ENCODE measurements at places on chromosomes 11 and 22.

DNA sequence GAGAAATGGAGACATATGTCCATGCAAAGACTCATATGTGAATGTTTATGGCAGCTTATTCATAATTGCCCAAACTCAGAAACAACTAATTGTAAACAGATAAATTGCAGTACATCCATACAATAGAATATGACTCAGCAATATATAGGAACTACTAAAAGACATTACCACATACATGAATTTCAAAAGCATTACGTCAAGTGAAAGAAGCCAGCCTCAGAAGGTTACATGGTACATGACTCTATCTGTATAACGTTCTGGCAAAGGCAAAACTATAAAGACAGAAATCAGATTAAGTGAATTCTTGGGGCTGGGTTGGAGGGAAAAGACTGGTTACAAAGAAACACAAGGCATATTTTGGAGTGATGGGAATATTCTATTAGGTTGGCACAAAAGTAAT lies 7.2 kb downstream of the KCTD21 start:
- DNase-seq: no peak

DNA sequence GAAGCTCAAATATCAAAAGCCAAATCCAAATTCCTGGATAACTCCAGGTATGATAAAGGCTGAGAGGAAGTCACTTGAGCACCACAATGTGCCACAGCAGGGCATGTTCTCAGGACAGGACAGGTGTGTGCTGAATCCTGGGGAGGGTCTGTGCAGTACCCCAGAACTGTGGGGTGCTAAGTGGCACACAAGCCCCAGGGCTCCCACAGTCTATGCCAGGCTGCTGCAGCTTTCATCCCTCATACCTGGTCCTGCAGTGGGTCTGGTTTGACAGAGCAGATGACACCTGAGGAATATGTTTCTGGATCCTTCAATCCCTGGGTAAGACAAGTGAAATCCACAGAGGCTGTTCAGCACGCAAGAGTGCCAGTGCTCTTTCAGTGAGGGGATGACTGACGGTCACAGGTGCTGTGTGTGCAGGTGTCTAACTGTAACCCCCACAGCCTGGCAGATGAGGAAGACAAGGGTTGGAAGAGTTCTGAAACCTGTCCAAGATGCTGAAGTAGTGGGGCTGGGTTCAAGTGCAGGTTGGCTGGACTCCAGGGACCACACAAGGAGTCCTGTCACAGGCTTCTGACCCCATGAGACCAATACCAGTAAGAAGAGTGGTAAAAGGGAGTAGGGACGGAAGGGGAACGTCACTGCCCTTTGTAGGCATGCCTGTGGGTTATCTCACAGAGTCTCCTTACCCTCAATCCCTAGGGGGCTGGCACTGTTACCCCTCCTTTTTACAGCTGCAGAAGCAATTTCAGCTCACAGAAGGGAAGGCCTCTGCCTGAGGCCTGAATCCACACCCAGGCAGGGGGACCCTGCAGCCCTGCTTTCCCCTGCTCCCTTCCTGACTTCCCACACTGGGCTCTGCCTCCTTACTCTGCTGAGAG lies 14.1 kb downstream of the SERPIND1 start:
- no peak for DNase-seq

DNA sequence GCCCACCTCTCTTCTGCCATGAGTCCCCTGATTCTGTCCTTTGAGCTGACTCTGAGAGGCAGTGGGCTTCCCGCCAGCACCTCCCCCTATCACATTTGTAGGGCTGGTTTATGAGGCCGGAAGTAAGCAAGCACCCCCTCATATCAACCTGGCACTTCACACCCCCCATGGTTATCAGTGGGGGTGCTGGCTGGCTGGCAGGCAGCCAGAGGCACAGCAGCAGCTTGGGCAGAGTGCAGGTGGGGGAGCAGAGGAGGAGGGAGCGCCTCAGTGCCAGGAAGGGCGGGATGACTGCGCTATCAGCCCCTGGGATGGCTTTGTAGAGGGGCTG lies 22.9 kb upstream of the CHRM4 start:
- no peak for DNase-seq

DNA sequence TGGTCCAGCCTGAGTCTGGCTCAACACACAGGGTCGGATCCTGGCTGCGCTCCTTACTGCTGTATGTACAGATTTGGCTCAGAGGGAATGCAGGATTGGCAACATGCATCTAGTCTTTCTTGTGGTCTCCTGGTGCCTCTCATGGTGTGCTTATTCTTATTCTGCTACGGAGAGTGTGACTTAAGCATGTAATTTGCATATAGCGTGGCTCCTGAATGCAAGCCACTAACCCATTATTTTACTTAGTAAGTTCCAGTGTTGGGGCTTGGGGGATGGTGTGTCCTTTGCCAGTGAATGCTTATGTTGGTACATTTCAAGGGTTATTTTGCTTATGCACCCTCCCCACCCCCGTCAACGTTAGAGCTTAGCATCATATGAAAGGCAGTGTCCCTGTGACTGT lies 51.2 kb downstream of the PTPRJ start:
- DNase-seq: no peak

DNA sequence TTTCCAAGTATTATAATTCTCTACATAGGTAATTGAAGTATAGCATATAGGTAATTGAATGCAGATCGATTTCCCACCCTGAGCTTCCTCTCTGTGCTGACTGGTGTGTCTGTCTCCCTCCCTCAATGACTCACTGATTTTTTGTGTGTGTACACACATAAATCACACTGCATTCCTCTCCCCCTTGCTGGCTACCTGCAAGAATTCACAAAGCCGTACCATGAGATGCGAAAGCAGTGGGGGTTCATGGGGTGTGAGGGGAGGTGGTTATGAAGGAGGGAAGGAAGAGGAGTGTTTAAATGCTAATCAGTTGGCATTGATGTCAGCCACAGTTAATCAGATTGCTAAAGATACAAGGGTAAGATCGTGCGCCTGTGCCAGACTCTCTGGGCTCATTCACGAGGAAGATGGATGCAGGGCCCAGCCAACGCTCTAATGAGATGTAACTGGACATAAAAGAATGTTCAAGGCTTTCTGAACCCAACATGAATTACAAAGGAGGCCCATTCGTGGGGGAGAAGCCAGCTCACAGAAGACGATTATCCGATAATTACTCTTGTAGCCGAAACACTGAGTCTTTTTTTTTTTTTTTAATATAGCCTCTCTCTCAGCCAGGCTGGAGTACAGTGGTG lies 107.4 kb downstream of the SEZ6L start:
- no peak for DNase-seq

DNA sequence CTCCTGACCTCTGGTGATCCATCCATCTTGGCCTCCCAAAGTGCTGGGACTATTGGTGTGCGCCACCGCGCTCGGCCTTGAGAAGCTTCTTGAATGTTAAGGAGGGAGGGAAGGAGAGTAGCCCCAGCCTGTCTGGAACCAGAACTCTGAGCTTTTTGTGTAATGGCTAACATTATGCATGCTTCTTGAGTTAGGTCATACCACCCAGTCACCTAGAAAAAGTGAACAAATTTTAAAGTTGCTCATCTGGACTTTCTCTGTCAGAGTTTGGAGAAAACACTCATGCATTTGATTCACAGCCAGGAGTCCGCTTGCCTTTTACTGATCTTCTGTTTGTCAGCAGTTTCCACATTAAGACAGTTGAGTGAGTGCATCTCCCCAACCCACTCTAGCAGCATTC lies 82.1 kb downstream of the PPP6R3 start:
- no peak for DNase-seq

- no peak for DNase-seq
These were observed 4.2 kb downstream of the ARHGAP1 start for GRCh38 chr11:46696212-46696558.
